ENCODE measurements at places on chromosomes 13 and 19.

DNA sequence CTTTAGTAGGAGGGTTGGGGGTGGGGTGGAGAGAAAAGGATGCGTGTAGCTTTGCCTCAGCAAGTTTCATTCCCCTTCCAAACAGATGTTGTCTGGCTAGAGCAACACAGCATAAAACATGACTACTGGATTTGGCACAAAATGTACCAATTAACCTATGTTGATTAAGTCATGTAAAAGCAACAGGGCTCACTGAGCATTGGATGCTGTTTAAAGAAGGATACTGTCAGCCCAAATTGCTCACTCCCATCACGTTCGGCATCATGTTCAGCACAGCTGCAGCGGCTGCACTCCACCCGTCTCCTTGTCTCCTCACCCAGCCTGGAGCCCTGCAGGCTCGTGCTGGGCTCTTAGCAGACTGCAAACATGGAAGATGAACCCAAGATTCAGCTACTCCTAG, 77.5 kb downstream of the DLEU7 start:
- no peaks in the 10 kb centered on the region for H3K36me3 ChIP-seq
- no peak overlapping the region for H3K4me3 ChIP-seq
- H3K27me3 ChIP-seq: peaks cover 16% of the 10 kb centered on the region
- no peak for DNase-seq
- H3K4me1 ChIP-seq: peaks cover 3% of the 10 kb centered on the region
- H3K27ac ChIP-seq: no peak overlapping the region

DNA sequence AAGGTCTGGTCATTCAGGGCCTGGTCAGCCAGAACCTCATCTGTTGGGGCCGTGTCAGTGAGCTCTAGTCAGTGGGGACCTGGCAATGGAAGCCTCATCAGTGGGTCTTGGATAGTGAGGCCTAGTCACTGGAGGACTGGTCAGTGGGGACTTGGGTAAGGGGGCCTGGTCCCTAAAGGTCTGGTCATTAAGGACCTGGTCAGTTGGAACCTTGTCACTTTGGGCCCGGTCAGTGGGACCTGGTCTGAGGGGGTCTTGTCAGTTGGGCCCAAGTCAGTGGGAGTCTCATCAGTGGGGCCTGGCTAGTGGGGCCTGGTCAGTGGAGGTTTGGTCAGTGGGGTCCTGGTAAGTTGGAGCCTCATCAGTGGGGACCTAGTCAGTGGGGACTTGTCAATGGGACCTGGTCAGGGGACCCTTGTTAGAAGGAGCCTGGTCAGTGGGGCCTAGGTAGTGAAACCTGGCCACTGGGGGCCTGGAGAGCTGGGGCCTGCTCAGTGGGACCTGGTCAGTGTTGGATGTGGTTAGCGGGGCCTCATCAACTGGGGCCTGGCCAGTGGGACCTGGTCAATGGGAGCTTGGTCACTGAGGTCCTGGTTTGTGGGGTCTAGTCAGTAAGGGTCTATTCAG, 43.7 kb upstream of the TPM4 start:
- no peaks in the 10 kb centered on the region for H3K27me3 ChIP-seq
- H3K4me1 ChIP-seq: no peaks in the 10 kb centered on the region
- H3K27ac ChIP-seq: no peak overlapping the region
- H3K36me3 ChIP-seq: no peaks in the 10 kb centered on the region

DNA sequence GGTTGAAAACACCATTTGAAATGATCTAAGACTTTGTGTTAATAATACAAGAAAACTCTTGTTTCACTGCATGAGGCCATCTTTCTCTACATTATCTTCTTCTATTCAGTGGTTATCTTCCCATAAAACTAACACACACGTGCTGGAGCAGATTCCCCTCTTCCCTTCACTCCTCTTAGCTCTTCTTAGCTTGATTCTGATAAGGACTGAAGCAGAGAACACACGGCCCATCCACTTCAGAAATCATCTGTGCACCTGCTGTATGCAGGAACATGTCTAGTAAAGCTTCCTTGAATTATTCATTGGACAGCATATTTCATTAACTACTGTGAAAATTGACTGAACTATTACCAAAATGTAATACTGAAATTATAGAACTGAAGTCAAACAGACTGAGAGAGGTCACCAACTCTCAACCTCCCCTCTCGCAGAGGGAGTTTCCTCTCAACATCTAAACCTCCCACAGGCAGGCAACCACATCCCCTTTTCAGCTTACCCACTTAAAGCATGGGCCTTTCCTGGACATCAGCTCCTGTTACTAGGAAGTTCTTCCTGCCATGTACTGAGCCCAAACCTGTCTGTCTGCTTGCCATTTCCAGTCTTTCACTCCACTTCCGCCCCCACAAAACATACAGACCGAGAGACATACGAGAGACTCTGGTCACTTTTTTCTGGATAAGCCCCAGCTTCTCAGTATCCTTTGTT, 113.9 kb downstream of the CRYL1 start:
- H3K27ac ChIP-seq: peak overlapping the region; percentile 85
- peak; percentile 60 for DNase-seq
- peak overlapping the region; percentile 42 for H3K4me3 ChIP-seq
- peaks cover 11% of the 10 kb centered on the region for H3K36me3 ChIP-seq
- H3K27me3 ChIP-seq: no peaks in the 10 kb centered on the region
- peaks cover 32% of the 10 kb centered on the region for H3K4me1 ChIP-seq

DNA sequence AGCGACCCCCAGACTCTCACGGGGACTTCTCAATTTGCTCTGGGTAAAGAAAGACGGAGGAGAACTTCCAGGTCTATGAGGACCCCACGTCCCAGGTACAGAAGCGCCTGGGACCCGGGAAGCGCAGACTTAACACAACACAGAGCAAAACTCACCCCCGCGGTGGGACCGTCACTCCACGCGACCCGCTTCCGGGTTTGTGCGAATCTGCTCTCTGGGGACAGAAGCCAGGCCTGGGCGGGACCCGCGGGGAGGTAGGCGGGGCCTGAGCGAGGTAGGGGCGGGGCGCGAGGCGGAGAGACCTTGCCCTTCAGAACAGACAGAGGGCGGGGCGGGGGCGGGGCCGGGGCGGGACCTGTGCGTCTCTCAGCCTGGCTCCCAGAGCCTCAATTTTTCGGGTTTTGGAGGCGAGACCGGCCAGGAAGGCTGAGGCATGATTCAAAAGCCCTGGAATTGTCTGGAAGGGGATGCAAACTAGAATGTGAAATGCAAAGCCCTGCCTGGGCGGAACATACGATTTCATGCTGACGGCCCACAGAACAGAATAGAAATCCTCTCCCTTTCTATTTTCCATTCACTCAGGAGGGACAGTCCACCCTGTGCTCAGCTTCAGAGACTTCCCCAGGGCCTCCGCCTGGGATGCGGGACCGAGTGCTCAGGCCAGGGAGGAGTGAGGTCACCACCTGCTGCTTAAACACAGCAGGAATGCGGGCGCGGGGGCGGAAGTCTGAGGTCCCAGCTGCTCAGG, 19.3 kb upstream of the ZNF888 start:
- peaks cover 39% of the 10 kb centered on the region for H3K36me3 ChIP-seq
- H3K4me1 ChIP-seq: peaks cover 28% of the 10 kb centered on the region
- H3K27me3 ChIP-seq: no peaks in the 10 kb centered on the region

- DNase-seq: no peak
- H3K4me3 ChIP-seq: no peak overlapping the region
These were observed 610.2 kb downstream of the UQCRFS1 start for GRCh38 chr19:28602675-28603298.

DNA sequence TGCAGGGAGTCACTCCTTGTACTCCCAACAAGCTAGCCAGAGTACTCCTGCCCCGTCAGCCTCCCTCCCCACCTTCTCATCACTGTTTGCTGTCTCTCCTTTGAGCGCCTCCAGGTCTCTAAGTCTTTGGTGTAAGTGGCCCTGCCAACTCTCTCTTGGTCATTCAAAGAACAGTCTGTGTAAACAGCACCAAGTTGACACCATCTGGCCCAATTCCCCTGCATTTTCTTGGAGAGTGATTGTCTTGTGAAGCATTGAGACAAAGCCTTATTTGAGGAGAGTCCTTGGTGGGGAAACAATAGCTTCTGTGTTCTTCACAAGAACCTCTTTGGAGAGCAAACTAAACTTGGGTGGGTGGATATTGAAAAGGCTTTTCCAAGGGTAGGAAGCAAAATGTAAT, 114.6 kb upstream of the RNF113B start:
- no peaks in the 10 kb centered on the region for H3K27me3 ChIP-seq
- no peak overlapping the region for H3K27ac ChIP-seq
- no peak overlapping the region for H3K4me3 ChIP-seq
- DNase-seq: no peak

DNA sequence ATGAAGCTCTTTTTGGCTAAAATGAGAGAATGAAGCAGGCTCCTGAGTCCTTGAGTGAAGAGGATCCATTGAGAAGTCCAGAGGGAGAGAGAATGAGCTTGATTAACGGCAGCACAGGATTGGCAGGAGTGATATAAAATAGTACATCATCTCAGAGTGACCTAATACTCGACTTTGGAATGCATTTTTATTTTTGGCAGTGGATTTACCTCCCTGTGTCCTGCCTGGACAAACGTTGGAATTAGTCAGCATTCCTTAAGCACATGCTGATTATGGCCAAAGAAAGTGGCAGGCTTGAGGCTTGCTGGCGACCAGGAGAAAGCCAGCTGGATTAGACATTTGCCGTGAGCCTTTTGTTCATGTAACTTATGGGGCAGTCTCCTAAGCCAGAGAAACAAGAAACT, 22.9 kb downstream of the LRCH1 start:
- H3K27me3 ChIP-seq: no peaks in the 10 kb centered on the region
- H3K4me1 ChIP-seq: peaks cover 52% of the 10 kb centered on the region
- no peak overlapping the region for H3K4me3 ChIP-seq

DNA sequence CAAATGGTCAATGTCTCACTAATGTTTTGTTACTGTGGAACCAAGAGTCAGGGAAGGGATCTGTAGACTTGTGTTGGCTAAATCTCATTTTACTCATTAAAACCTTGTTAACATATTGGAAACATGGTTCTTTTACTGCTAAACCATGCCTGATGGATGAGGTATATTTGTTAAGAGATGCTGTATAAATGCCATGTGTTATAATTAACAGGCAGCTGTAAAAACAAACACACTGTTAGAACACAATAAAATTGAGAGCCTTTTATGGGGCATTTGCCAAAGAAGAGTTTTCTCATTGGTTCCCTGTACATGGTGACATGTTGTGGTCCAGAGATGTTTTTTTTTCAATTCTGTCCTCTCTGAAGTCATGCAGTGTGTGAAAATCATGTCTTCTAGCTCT, 121.9 kb downstream of the ESD start:
- no peak for DNase-seq
- no peak overlapping the region for H3K4me3 ChIP-seq
- no peaks in the 10 kb centered on the region for H3K27me3 ChIP-seq
- H3K36me3 ChIP-seq: peaks cover 20% of the 10 kb centered on the region
- no peak overlapping the region for H3K27ac ChIP-seq

GRCh38 chr19:14012378-14012915, 6.3 kb upstream of the RFX1 start:
- peaks cover 2% of the 10 kb centered on the region for H3K27me3 ChIP-seq
- no peak for DNase-seq
- H3K27ac ChIP-seq: no peak overlapping the region
- H3K36me3 ChIP-seq: no peaks in the 10 kb centered on the region
- no peak overlapping the region for H3K4me3 ChIP-seq

DNA sequence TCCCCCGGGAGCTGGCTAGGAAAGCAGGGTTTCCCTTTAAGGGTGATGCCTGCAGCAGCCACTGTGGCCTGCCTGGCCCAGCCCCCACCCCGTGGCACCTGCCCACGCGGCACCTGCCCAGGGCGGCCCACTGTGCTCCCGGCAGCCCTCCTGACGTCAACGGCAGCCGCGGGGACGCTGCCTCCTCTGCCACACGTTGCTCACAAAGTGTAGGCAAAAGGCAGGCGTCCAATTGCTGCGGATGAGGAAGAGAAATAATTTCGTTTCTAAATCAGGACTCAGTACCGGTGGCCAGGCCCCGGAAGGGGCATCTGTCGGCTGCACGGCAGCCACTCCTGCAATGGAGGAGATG, 122.3 kb downstream of the URI1 start:
- H3K27me3 ChIP-seq: no peaks in the 10 kb centered on the region
- no peaks in the 10 kb centered on the region for H3K4me1 ChIP-seq
- H3K36me3 ChIP-seq: no peaks in the 10 kb centered on the region
- DNase-seq: no peak

GRCh38 chr19:48872884-48873475, 759 bp downstream of the PPP1R15A start:
- peaks cover 50% of the 10 kb centered on the region for H3K4me1 ChIP-seq
- peaks cover 4% of the 10 kb centered on the region for H3K27me3 ChIP-seq
- H3K27ac ChIP-seq: peak overlapping the region; percentile 98
- peaks cover 41% of the 10 kb centered on the region for H3K36me3 ChIP-seq
- peak; percentile 90 for DNase-seq
- H3K4me3 ChIP-seq: peak overlapping the region; percentile 98

- no peak overlapping the region for H3K4me3 ChIP-seq
- no peak for DNase-seq
- no peaks in the 10 kb centered on the region for H3K27me3 ChIP-seq
- peaks cover 2% of the 10 kb centered on the region for H3K36me3 ChIP-seq
- no peak overlapping the region for H3K27ac ChIP-seq
These were observed 77.3 kb upstream of the UBAC2 start for GRCh38 chr13:99123101-99124045.

DNA sequence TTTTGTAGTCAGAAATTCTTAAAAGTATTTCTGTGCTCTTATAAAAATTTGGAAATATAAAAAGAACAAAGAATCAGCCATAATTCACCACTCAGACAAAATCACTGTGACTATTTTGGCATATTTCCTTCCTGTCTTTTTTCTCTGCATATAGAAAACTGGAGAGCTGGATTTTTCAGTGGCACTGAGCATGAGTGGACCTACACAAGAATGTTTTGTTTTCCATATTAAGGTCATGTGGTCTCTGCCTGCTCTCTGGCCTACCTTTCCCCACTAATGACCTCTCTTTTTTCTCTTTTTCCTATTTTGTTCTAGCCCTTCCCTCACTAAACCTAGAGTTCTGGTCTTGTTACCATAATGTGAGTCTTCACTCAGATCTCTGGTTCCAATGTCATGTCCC, 17.6 kb upstream of the USP12 start:
- H3K27ac ChIP-seq: no peak overlapping the region
- H3K27me3 ChIP-seq: no peaks in the 10 kb centered on the region
- no peak overlapping the region for H3K4me3 ChIP-seq
- no peaks in the 10 kb centered on the region for H3K36me3 ChIP-seq

GRCh38 chr19:3184847-3185460, 776 bp upstream of the NCLN start:
- peaks cover 47% of the 10 kb centered on the region for H3K36me3 ChIP-seq
- DNase-seq: peak; percentile 80
- H3K27ac ChIP-seq: peak overlapping the region; percentile 86
- peak overlapping the region; percentile 79 for H3K4me3 ChIP-seq

GRCh38 chr19:48926909-48927308, 6.6 kb upstream of the DHDH start:
- peak overlapping the region; percentile 24 for H3K4me3 ChIP-seq
- no peaks in the 10 kb centered on the region for H3K27me3 ChIP-seq
- H3K4me1 ChIP-seq: peaks cover 8% of the 10 kb centered on the region
- no peak overlapping the region for H3K27ac ChIP-seq

Measured in activated CD4-positive, alpha-beta T cell treated with anti-CD3 and anti-CD28 coated beads, Interleukin-2, amount 10 ng/mL, durations not matched to agents 7 days and 5 days (primary cell).